NCI-H2029 (cell line): ENCODE measurements at places on chromosomes 16 and 17.

- no peak for DNase-seq
Observed at GRCh38 chr17:79080761-79081290, 6.2 kb downstream of the ENGASE start.

DNA sequence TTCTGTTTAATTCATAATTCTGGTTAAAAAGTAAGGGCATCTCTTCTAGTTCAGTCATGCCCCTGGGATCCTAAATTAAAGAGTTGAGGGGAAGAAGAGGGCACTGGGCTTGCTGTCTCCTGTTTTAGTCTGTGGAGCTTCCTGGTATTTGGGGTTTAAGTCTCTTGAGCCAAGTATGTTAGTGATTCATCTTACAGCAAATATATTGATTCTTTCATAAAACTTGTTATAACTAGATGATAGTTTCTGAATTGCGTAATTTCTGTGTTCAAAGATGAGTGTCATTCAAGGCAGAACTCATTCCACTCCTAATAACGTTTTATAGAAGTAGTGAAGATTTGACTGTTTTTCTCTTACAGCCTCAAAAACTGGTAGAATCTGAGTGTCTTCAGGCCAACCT, 1.7 kb downstream of the TXNDC17 start:
- no peak for DNase-seq

DNA sequence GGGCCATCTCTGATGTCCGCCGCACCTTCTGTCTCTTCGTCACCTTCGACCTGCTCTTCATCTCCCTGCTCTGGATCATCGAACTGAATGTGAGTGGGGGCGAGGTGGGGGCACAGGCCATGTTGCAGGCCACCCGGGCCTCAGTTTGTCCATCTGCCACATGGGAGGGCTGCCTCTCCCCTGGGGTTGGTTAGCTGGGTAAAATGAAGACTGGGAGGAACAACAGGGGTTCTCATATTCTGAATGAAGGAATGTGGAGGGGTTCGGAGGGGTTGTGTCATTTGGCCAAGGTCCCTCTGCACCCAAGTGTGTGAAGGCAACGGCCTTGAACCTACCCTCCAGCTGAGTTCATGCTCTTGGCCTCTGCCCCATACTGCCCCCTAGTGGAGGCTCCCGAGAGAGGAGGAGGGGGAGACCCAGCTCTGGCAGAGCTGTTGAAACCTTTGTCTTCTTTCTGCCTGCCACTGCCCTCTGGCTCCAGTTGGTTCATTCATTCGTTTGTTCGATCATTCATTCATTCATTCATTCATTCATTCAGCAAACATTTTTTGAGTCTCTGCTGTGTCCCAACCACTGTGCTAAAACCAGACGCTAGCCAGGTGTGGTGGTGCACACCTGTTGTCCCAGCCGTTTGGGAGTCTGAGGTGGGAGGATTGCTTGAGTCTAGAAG, 11.4 kb upstream of the TCAP start:
- DNase-seq, result peak; percentile 24

GRCh38 chr16:69040144-69040909, 65.1 kb upstream of the HAS3 start:
- no peak for DNase-seq

DNA sequence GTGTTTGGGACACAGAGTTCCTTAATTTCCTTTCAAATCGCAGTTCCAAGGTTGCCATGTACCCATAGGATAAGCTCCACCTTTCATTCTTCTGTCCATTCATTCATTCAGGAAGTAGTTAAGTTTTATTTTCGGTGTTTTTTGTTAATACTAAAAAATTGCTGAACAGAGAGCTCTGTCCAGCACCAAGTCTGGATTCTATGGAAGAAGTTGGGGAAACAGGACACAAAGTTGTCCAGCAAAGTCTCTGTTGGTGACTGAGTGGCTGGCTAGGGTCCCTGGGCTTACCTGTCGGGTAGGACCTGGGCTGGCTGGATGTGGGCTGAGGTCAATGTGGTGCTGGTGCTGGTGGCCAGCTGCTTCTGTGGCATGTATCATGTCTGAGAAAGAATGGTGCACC, 17.6 kb upstream of the CCL2 start:
- DNase-seq, result no peak

- no peak for DNase-seq
Observed at GRCh38 chr17:54781389-54781788, 119.3 kb upstream of the TOM1L1 start.

DNA sequence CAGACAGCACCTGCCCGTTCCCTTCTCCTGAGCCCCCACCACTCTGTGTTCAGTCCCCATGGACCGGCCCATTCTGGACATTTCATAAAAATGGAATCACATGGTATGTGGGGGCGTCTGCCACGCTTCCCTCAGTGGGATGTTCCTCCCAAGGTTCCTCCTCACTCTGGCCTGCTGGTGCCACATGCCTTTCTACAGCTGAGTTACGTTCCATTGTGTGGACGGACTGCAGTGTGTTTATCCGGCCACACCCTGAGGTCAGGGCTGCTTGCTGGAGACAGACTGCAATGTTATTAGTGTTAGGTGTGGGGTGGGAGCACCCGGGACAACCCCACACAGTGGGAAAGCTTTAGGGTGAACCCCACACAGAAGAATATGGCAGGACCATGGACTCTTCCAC, 5.9 kb upstream of the AATK start:
- no peak for DNase-seq
